ENCODE measurements at places on chromosomes 6 and 20.

DNA sequence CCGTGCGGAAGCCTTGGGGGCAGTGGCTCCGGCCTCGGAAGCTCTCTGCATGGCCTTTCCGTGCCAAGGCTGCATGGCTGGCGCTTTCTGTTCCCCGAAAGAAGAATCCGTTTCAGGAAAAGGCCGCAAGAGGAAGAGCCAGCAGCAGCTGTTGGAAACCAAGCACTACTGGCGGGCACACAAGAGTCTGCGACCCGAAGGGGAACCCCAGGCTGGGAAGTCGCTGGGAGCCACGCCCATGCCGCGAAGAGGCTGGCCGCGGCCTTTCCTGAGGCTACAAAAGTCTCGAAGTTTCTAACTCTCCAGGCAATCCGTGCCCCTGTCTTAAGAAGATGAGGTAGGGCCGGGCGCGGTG lies at the start of gene CGAS:
Gene CGAS (minus strand): TSS at position 191 of the 355 bp plus-strand sequence. CDS start 116 bp downstream, at position 75.
- peak; percentile 66 for DNase-seq

DNA sequence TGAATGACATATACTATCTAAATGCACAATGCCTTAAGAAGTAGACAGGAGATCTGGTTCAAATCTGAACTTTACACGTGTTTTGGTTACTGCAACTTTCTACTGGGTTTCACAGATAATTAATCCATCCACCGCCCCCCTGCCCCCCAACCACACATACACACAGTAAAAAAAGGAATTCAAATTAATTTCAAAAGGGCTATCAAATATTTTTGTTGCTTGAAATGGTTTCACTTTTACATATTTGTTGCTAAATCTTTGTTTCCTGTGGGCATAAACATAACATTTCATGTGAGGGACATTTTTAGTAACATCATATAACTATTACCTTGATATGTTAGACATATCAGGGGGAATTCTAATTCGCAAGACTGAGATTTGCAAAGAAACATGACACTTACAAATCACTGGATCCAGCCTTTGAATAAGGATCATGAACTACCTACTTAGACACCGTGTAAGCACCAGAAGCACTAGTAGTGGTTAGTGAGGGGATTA lies 7.5 kb downstream of the NEDD9 start:
- DNase-seq: no peak

DNA sequence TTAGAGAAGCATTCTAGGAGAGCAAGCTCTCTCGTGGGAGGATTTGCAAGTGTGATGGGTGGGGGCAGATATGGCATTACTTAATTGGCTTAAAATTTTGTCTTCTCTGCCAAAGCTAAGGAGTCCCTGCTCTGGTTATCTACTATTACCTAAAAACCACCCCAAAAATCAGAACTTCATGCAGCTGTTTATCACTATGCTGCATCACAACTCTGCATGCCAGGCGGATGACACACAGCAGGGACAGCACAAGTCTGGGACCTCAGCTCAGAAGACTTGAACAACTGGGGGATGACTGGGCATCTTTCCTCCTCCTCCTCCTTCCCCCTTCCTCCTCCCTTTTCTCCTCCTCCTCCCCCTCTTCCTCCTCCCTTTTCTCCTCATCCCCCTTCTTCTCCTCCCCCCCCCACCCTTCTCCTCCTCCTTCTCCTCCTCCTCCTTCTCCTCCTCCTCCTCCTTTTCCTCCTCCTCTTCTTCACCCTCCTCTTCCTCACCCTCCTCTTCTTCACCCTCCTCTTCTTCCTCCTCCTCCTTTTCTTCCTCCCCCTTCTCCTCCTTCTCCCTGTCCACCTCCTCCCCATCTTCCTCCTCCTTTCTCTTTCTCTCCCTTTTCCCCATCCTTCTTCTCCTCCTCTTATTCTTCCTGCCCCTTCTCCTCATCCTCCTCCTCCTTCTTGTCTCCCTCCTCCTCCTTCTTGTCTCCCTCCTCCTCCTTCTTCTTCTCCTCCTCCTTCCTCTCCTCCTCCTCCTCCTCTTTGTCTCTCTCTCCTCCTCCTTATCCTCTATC lies 218.6 kb upstream of the PMEPA1 start:
- DNase-seq: no peak

DNA sequence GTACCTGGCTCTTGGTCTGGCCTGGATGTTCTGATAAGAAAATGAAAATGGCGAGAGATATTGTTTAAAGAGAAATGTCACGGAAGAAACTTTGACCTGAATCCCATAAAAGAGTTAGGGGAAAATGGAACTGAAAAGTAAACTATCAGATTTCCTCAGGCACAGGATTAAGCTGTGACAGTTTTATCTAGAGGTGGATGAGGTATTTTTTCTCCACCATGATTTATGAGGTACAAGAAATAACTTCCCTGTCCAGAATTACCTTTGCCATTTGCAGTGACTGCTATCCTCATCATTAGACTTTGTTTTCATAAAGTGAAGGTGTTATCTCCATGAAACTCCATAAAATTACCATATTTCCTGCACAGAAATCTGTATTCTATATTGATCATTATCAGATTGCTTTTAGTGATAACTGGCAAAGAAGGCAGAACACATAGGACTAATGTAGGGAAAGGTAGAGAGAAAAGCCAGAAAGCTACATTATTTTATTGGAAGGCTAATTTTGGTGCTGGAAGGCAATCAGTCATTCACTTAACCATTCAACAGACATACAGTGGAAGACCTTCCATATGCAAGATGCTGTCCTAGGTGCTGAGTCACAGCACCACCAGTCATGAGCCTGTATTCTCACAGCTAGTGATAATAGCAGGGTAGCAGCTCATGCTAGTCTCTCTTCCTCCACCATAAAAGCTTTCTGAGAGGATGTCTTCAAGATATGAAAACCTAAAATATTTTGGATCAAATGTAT lies 427.3 kb upstream of the CITED2 start:
- DNase-seq: no peak

DNA sequence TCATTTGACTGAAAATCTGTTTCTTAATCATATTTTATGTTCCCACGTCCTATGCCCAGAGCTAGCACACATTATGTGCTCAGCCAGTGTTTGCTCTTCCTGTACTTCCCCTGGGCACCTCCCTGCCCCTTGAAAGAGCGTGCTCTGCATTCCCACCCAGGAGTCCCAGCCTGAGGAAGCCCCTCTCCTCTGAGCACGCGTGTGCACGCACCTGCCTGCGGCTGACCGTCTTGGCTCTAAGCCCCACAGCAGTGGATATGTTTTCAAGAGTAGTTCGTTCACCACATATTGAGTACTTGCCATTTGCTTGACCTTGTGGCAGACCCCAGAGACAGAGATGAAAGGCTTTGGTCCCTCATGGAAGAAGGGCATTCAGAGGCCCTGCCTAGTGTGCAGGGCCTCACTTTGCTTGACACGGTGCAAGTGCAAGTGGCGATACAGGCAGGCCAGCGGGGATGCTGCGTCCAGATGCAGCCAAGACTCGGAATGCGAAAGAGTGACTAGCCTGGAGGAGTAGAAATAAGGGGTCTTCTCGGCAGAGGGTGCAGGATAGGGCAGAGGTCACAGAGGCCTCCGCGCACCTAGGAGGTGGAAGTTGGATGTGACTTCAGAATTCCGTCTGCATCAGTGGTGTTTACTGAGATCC lies 14.1 kb downstream of the SYNDIG1 start:
- no peak for DNase-seq

DNA sequence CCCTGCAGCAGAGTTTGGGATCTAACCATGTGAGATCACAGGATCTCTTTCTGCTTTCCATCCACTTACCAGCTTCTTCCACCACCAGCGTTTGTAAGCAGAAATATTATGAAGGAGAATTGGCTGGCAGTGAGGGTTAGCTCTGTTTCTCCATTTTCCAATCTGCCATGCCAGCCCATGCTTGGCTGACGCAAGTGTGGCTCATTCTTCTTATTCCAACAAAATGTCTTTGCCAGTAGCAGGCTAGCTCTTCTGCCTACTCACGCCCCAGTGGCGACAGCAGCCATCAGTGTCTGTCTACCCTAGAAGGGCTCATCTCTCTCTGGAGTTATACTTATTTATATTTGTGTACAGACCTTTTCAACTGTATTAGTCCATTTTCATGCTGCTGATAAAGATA lies 286.2 kb downstream of the FARS2 start:
- DNase-seq: no peak

- DNase-seq: peak; percentile 69
These were observed 149.7 kb upstream of the TNFAIP3 start for GRCh38 chr6:137717074-137718073.

- peak; percentile 46 for DNase-seq
These were observed 107.7 kb upstream of the PRND start for GRCh38 chr20:4613718-4614620.

DNA sequence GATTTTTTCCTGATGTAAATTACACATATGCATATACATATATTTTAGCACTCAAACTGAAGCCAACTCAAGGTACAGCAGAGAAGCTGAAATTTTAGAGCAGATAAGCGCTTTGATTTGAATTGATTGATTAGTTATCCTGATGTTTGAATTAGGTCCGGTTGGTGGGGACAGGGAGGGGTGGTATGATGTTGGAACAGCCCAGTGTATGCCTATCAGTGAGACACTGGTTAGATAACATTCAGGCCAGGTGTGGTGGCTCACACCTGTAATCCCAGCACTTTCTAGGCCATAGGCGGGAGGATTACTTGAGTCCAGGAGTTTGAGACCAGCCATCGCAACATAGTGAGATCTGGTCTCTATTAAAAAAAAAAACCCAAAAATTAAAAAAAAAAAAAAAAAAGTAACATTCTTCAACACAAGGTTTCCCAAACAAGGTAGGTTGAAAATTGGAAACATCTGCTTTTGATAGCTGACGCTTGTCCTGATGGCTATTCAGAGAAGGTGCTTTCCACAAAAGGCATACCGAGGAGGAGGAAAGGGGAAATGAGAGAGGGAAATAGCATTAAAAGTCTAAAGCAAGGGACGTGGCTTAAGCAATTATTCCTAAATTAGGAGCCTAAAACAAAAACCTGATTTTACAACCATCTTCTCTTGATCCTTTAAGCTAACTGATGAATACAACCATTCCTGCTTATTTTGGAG lies 288.4 kb upstream of the JARID2 start:
- no peak for DNase-seq

DNA sequence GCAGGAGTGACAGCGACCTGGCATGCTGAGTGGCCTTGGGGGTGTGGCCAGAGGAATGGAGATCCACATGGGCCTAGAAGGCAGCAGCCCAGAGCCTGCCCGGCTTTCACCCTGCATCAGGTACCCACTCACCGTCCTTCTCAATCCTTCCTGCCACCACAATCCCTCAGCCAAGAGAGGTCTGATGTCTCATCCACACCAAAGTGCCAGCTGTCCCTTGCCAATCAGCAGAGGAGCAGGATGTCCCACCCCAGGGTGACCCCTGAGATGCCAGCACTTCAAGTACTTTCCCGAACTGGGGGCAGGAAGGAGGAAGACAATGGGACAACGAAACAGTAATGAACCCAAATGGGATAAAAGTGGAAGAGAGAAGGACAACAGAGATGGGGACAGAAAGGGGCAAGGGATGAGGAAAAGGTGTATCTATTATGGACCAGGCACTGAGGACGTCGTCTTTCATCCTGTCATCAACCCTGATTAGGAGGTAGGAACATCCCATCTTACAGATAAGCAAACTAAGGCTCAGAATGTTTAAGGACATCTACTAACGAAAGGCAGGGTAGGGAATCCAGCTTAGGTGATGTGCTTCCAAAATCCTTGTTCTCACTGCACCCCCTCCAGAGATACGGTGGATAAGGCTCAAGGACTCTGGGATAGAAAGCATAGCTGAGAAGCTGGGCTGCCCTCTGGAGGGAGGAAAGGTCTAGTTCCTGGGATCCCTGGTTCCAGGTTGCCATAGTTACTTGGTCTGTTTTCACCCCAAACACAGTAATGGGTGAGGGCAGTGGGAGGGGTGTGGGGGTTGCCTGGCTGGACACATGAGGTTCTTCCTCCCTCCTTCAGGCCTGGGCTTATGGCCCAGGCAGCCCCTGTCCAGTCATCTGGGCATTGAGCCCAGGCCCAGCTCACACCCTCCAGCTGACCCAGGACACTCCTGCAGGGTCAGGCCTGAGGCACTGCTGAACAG lies 4.5 kb upstream of the TNXB start:
- no peak for DNase-seq

DNA sequence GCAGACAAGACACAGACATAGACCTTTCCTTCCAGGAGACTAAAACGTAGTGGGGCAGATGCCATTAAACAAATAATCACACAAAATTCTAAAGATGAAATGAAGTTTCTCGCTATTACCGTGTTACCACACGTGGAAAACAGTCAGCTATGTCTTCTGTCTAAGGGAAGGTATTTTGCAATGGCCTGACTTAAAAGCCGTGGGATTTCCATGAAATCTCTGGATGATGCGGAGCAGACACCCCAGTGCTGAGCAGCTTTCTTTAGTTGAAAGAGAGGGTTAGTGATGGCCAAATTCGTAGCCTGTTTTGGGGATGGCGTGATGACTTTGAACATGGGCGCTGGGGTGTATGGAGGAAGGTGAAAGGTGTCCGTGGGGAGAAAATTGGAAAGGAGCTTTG lies 281.8 kb downstream of the NRN1 start:
- no peak for DNase-seq

DNA sequence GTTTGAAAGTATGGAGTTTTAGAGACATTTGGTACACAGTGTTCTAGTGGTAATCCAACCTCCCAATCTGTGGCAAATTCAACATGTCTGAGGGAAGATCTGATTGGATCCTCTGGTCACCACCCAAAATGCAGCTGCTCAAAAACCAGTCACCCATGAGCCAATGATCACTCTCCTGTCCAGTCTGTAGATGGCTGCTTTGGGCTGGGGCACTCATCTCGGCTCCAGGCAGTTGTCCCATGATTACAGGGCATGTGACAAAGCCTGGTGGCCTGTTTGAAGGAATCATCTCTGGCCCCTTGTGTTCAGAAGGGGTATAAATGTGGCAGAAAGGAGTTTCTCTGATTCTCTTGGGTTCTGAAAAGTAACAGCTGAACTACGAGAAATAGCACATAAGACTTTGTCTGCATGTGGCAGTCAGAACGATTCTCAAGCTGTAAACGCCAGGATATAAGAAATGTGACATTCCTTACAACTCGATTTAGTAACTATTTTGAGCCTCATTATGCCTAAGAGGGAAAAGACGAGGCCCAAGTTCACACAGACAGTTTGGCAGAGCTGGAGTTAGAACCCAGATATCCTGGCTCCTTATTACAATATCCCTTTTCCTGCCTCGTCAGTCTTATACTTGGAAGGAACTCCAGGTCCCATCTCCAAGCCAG lies 3.9 kb upstream of the C20orf202 start:
- no peak for DNase-seq

DNA sequence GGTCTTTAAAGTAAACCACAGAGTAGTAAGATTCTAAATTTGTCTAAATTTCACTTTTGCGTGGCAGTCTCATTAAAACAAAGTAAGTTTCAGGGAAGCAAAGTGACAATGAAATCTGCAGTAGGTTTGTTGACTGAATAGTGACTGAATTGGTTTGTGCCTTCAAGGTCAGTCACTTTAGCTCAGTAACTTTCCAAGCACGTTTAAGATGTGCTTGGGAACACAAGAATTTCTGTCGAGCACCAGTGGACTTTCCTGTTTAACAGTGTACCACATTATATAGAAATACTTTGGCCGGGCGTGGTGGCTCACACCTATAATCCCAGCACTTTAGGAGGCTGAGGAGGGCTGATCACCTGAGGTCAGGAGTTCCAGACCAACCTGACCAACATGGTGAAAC lies 1.7 kb upstream of the CD24 start:
- no peak for DNase-seq

Data from CD4-positive, CD25-positive, alpha-beta regulatory T cell (primary cell).